Endothelial cell of umbilical vein (primary cell): ENCODE measurements at places on chromosomes 5 and 9.
A peak's percentile ranks its signal among the peaks of the same experiment; 100 is the strongest.

DNA sequence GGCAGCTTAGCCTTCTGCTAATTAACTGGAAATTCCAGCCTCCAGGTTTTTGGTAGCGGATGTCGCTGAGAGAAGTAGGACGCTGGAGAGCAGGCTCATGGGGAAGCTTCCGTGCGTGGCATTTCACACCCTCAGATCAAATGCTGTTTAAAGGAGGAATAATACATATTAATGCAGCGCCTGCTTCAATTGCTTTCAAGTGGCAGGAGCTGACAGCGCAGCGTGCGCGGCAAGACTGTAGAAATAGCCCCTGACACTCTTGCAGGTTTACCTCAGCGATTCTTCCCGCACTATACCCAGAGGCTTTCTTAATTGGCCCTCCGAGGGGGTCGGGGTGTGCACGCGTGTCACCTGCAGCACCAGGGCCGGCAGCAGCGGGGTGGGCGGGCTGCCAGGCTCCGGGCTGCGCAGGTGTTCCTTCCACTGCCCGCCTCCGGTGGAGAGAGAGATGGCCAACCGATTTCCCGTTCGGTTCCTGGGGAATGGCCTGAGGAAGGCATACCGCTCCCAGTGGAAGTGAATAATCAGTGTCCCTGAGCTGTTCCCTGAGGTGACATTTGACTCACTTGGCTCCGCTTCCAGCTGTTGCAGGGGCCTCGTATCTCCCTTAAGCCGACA, 427.9 kb downstream of the KCTD16 start:
- H3K27me3 ChIP-seq, result no peaks in the 10 kb centered on the region
- H3K27ac ChIP-seq, result no peak overlapping the region
- H3K36me3 ChIP-seq, result no peaks in the 10 kb centered on the region
- no peak for DNase-seq

DNA sequence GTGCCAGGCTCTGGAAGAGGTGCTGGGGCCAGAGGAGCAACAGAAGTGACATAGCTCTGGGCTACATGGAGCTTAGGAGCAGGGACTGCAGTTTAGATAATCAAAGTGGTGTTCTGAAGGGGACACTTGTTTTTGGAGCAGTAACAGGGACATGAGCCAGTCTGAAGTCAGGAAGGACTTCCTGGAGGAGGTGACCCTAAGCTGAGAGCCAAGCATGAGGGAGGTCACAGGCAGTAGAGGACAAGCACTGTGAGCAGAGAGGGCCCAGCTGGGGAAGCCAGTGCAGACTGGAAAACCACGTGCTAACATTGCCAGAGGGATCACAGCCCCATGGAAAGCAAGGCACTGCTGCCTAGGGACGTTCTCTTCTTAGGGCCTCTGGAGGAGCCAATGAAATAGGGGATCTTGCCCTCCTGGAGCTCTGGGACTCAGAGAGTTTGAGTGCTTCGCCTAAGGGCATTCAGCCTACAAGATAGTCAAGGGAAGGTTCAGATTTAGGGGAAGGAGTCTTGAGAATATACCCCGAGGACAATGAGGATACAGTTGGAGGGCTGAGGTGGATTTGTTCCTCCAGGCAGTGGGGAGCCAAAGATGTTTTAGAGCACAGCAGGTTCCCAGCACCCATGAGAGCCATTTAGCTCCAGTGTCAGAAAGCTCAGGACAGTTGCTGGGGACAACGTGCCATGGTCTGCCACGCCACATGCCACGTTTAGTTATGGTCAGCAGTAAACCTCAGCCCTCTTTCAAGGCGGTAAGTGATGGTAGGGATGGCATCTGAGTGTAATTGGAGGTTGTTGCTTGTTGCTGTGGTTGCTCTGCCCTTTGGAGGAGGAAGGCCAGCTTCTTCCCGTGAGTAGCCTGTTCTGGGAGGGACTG, 40.5 kb upstream of the SH3PXD2B start:
- no peak overlapping the region for H3K4me3 ChIP-seq
- H3K27ac ChIP-seq, result no peak overlapping the region
- no peaks in the 10 kb centered on the region for H3K4me1 ChIP-seq
- no peak for DNase-seq

- H3K4me3 ChIP-seq, result no peak overlapping the region
- no peak overlapping the region for H3K27ac ChIP-seq
- H3K27me3 ChIP-seq, result no peaks in the 10 kb centered on the region
- no peak for DNase-seq
- no peaks in the 10 kb centered on the region for H3K4me1 ChIP-seq
Observed at GRCh38 chr9:99720455-99721050, 101.1 kb upstream of the NR4A3 start.

DNA sequence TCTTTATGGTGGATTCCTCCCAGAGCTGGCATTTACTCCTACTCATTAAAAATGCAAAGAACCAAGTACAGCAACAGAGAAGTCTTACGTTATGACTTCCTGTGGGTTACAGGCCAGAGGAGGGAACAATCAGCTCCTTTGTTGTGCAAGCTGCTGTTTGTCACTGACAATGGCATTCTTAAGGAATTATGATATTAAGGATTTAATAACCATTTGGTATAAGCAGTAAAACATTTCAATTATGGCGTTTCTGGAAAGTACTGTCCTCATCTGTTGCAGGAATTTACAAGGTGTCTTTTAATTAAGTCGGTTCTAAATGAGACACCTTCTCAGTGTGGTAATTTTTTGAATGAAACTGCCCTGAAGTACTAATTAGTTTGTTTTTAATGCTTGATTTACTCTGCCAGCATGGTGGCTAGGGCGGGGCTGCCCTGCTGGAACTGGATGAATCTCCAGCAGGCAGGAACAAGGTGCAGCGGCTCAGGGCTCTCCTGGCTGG, 49.1 kb upstream of the VDAC1 start:
- no peak overlapping the region for H3K4me3 ChIP-seq
- H3K27ac ChIP-seq, result no peak overlapping the region
- no peak for DNase-seq
- peaks cover 4% of the 10 kb centered on the region for H3K27me3 ChIP-seq
- H3K4me1 ChIP-seq, result no peaks in the 10 kb centered on the region

DNA sequence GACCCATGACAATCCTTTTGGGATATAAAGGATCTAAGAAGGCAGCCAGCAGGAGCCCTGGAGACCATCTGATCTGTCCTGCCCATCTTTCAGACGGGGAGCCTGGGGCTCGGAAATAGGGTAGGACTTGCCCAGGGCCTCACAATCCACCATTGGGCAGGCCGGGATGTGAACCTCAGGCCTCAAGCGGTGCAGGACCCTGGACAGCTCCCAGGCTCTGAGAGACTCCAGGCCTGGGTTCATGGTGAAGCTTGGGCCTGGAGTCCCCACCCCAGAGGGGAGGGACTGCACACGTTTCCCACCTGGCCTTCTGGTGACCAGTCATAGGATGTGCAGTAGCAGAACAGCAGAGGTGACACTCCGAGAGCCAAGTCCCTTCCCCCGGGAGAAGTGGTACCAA, 36.6 kb upstream of the RAPGEF1 start:
- H3K27ac ChIP-seq, result no peak overlapping the region
- no peaks in the 10 kb centered on the region for H3K4me1 ChIP-seq
- H3K27me3 ChIP-seq, result no peaks in the 10 kb centered on the region
- DNase-seq, result peak; percentile 31
- no peaks in the 10 kb centered on the region for H3K36me3 ChIP-seq

DNA sequence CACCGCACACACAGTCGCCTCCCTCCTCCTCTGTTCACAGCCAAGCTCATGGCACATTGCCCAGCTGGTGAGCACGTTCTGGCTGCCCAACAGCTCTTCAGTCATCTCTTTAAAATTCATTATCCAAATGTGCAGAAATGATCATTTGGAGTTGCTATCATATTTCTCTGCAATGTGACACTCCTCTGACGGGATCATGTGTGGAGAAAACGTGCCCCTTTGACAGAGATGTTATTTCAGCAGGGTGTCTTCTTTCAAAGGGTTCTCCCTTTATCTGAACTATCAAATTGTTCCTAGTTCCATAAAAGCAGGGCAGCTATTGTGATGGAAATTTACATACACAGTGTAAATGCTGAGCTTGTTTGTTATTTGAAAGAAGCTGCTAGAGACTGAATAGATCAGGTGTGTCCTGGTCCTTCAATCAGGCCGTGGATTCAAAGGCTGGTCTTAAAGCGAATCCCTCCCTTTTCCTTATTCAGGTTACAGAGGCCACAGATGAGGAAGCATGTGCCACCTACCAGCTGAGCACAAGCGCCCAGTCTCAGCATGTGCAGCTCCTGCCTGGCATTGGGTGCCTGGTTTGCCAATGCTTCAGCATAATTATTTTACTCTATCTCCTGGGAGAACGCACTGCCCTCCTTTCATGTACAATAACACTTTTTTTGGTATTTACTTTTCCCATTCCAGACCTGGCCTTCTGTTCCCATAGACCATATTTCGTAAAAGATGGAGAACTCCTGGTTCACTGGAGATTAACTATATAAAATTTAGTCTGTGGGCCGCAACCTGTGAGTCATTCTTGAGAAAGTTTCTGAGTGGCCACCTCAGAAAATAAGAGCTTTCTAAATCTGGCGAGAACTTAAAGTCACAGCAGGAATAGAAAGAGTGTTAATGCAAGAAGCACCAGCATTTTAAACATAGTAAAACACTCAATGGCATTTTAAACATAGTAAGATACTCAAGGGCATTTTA, 433.7 kb downstream of the ENC1 start:
- H3K4me3 ChIP-seq, result no peak overlapping the region
- H3K4me1 ChIP-seq, result peaks cover 10% of the 10 kb centered on the region
- no peaks in the 10 kb centered on the region for H3K27me3 ChIP-seq
- peak; percentile 85 for DNase-seq
- no peaks in the 10 kb centered on the region for H3K36me3 ChIP-seq

DNA sequence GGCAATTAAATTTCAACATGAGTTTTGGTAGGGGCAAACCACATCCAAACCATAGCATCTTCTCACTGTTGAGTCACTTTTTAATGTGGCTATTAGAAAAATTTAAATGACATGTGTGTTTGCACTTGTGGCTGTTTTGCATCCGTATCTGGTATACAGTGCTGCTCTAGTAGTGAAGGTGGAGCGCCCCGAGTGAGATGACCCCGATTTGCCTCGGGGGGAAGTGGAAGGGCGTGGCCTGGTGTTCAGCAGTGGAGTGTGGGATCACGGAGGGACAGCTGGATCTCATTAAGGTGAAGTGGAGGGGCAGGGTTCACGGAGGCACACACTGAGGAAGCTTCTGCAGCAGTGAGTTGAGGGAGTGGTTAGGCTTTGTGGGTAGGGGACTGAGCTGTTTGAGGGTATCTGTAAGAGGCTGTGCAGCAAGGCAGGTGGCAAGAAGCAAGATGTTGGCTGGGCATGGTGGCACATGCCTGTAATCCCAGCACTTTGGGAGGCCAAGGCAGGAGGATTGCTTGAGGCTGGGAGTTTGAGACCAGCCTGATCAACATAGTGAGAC, 6.2 kb upstream of the GMCL2 start:
- no peaks in the 10 kb centered on the region for H3K4me1 ChIP-seq
- no peaks in the 10 kb centered on the region for H3K36me3 ChIP-seq
- H3K27me3 ChIP-seq, result peaks cover 3% of the 10 kb centered on the region
- no peak overlapping the region for H3K27ac ChIP-seq

DNA sequence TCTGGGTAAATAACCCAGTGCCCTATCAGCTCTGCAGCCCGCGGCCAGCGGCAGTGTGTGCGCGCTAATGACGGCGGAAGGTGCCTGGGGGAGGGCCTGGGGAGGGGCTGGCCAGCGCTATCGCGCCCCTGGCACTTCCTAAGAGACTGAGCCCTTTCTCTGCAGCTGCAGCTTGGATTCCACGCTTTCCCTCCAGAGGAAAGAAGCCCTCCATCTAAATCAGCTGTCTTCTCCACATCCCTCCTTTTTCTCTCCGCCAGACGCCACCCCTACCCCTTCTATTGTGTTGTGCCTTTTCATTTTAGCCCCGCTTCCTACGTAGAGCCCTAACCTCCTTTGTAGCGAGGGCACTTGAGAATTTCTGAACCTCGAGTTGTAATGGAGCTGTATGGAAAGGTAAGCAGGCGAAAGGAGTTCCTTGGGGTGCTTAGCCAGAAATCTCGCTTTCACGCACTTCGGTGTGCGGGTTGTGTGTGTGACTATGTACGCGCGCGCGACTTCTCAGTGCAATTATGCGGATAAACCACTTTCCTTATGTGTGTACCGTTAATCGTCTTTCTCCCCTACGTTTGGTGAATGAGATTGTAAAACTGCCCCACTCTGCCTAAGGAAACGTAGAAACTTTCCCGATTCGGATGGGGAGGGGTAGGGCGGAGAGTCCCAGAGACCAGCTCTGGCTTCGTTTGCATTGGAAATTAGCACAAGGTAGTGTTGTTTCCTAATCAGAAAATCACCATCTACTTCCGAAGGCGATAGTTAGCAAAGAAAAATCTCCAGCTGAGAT, 664 bp upstream of the RAB3C start:
- H3K27me3 ChIP-seq, result peaks cover 18% of the 10 kb centered on the region
- no peak for DNase-seq
- H3K4me1 ChIP-seq, result peaks cover 15% of the 10 kb centered on the region
- peak overlapping the region; percentile 93 for H3K4me3 ChIP-seq
- H3K36me3 ChIP-seq, result no peaks in the 10 kb centered on the region

DNA sequence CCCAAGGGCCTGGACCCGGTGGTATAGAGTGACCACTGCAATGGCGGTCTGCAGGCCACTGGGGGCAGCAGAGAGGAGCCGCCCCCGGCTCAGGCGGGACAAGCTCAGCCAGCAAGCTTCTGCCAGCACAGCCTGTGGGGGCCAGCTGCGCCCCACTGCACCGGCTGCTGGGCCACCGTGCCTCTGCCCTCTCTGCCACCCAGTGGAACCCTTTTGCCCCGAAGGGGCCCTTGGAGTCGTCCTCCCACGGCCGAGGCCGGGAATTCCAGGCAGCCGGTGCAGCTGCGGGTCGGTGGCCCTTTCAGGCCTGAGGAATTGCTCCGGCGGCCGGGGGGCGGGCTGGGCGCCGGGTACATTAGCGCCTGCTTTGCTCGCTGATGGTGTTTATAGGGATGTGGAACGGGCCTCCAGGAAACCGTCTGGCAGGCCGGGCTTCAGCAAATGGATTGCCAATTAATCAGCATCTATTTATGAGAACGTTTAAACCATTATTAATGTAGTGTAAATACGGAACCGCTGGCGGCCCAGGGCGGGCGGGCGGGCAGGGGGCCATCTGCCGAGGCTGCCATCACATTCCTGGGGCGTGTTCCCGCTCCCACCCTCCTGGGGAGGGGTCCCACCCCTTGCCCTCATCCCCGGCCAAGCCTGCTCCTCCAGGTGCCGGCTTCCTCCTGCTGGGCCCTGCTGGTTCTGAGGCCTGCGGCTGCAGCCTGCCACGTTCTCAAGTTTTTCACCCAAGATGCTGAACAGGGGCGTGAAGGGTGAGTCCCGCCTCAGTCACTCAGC, 127.4 kb downstream of the BARX1 start:
- H3K27me3 ChIP-seq, result no peaks in the 10 kb centered on the region
- no peaks in the 10 kb centered on the region for H3K36me3 ChIP-seq
- H3K4me3 ChIP-seq, result peak overlapping the region; percentile 31
- peak; percentile 73 for DNase-seq
- H3K4me1 ChIP-seq, result no peaks in the 10 kb centered on the region
- H3K27ac ChIP-seq, result no peak overlapping the region

- no peaks in the 10 kb centered on the region for H3K36me3 ChIP-seq
- H3K4me1 ChIP-seq, result no peaks in the 10 kb centered on the region
- no peak overlapping the region for H3K4me3 ChIP-seq
- H3K27me3 ChIP-seq, result no peaks in the 10 kb centered on the region
Observed at GRCh38 chr5:7816535-7816901, 34.4 kb downstream of the CFAP90 start.

- no peak overlapping the region for H3K27ac ChIP-seq
- no peaks in the 10 kb centered on the region for H3K4me1 ChIP-seq
- peak; percentile 53 for DNase-seq
- H3K27me3 ChIP-seq, result no peaks in the 10 kb centered on the region
- H3K36me3 ChIP-seq, result no peaks in the 10 kb centered on the region
- no peak overlapping the region for H3K4me3 ChIP-seq
Observed at GRCh38 chr5:128844354-128844923, 120.8 kb upstream of the SLC27A6 start.
